ENCODE measurements at places on chromosomes 2 and 18. TPM values are rescaled to one million over a fixed set of nuclear protein-coding genes. Genes with fewer than 3 reads are reported as not detected.

The PPM1G gene
- total RNA-seq, result 39.5 TPM

The HOXD13 gene
- not detected for total RNA-seq

DNA sequence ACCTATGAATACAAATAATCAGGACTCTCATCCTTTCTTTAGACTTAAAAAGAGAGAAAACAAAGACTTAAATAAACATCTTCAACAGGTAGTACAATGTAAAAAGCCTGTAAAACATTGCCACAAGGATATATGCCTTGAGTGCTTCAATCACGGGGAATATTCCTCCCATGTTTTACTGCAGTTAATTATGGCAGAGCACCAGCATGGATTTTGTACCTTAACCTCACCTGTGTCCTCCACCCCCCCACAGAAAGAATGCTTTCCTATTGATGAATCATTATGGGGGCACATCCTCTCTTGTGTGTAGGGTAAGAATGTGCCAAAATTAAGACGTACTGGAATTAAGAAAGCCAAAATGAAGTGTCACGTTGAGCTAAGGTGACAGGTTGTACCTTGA, 189.9 kb upstream of the FOSL2 start:
- no peak for DNase-seq

- DNase-seq, result no peak
Measured at GRCh38 chr18:33194793-33195192, 245.7 kb downstream of the CCDC178 start.

- DNase-seq, result no peak
Measured at GRCh38 chr18:69874058-69874457, 73.6 kb downstream of the CD226 start.

Measured in aorta (tissue), 5 donors.